Hepatocyte (in vitro differentiated cells): ENCODE measurements at places on chromosomes 13 and 19. TPM values are rescaled to one million over a fixed set of nuclear protein-coding genes. Genes with fewer than 3 reads are reported as not detected.

GRCh38 chr13:59689057-59689456 is 474.7 kb downstream of the DIAPH3 start:
- no peaks in the 10 kb centered on the region for H3K36me3 ChIP-seq
- no peak overlapping the region for H3K27ac ChIP-seq
- no peak overlapping the region for H3K4me3 ChIP-seq
- peaks cover 36% of the 10 kb centered on the region for H3K4me1 ChIP-seq
- DNase-seq: no peak

DNA sequence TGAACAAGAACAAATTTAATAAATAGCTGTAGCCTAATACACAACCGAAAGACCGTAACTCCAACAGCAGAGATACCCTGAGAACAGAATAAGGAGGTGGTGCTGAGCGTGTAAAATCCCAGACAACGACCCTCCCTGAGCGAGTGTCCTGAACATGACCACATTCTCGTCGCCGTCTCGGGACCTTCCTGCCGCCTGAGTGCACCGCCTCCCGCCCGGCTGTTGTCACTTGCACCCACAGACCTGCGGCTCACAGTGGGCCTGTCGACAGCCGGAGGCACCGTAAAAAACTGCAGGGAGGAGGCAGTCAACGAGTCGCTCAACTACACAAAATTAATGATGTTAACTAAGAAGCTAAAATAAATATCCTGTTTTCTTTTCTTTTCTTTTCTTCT is 35.8 kb upstream of the GRTP1 start:
- no peak overlapping the region for H3K27ac ChIP-seq
- no peak for DNase-seq
- H3K4me3 ChIP-seq: no peak overlapping the region
- H3K27me3 ChIP-seq: no peaks in the 10 kb centered on the region

GRCh38 chr13:111130116-111130508 is 15.0 kb downstream of the ARHGEF7 start:
- H3K4me1 ChIP-seq: no peaks in the 10 kb centered on the region
- no peaks in the 10 kb centered on the region for H3K36me3 ChIP-seq
- no peak overlapping the region for H3K4me3 ChIP-seq
- peaks cover 5% of the 10 kb centered on the region for H3K27me3 ChIP-seq

- no peak for DNase-seq
- no peaks in the 10 kb centered on the region for H3K36me3 ChIP-seq
- no peaks in the 10 kb centered on the region for H3K4me1 ChIP-seq
- no peak overlapping the region for H3K4me3 ChIP-seq
- no peaks in the 10 kb centered on the region for H3K27me3 ChIP-seq
Observed at GRCh38 chr13:87553142-87553541, 118.0 kb upstream of the SLITRK5 start.

The RGL3 gene
- 20.6 and 27.6 TPM in 2 replicates for total RNA-seq

GRCh38 chr19:16386619-16387240 is 62.1 kb downstream of the KLF2 start:
- H3K27ac ChIP-seq: no peak overlapping the region
- H3K4me1 ChIP-seq: no peaks in the 10 kb centered on the region
- H3K4me3 ChIP-seq: no peak overlapping the region
- H3K36me3 ChIP-seq: no peaks in the 10 kb centered on the region
- peak; percentile 72 for DNase-seq

DNA sequence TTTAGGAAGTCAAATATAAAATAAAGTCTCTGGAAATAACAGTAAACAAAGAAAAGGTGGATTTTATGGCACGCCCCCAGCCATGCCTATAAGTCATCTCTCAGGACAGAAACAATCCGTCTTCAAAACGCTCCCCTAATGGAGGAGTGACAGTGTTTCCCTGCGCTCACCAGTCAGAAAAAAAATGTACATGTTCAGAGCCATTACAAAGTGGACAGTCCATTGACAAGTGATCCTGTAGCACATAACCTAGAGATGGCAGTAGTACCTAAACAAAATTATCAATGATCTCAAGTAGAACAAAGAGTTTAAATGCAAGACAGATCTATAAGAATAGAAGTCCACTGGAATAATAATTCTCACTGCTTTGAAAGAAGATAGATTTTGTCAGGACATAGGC is 891.7 kb upstream of the MIR17HG start:
- no peak for DNase-seq
- H3K4me3 ChIP-seq: no peak overlapping the region
- H3K36me3 ChIP-seq: no peaks in the 10 kb centered on the region
- no peaks in the 10 kb centered on the region for H3K27me3 ChIP-seq

- H3K27me3 ChIP-seq: no peaks in the 10 kb centered on the region
- H3K4me1 ChIP-seq: no peaks in the 10 kb centered on the region
- no peaks in the 10 kb centered on the region for H3K36me3 ChIP-seq
Observed at GRCh38 chr19:42989851-42990250, 36.4 kb downstream of the PSG11 start.

The LILRB2 gene
- not detected in 2 replicates for total RNA-seq
